Thoracic aorta (tissue), 2 donors: ENCODE measurements at places on chromosomes 7 and 10. TPM values are rescaled to one million over a fixed set of nuclear protein-coding genes. Genes with fewer than 3 reads are reported as not detected.

DNA sequence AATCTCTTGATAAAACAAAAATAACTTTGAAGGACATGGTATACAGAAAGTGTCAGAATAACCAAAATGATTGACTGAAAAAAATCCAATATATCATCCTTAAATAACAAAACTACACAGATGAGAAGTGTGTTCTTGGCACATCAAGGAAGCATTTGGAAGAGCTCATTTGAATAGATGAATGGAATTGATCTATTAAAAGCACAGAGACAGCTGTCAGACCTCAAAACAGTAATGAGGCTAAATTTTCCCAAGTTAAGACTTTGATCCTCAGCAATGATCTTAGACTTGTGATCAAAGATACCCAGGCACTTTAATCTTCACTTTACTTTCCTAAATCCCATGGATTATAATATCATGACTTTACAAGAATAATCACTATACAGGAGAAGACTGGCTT is 395.4 kb upstream of the NFE2L3 start:
- no peak for DNase-seq

GRCh38 chr10:110817614-110818013 is 54.1 kb upstream of the PDCD4 start:
- no peak for DNase-seq

- DNase-seq, result no peak
These were observed 109.9 kb downstream of the GLRX3 start for GRCh38 chr10:130246113-130246512.

DNA sequence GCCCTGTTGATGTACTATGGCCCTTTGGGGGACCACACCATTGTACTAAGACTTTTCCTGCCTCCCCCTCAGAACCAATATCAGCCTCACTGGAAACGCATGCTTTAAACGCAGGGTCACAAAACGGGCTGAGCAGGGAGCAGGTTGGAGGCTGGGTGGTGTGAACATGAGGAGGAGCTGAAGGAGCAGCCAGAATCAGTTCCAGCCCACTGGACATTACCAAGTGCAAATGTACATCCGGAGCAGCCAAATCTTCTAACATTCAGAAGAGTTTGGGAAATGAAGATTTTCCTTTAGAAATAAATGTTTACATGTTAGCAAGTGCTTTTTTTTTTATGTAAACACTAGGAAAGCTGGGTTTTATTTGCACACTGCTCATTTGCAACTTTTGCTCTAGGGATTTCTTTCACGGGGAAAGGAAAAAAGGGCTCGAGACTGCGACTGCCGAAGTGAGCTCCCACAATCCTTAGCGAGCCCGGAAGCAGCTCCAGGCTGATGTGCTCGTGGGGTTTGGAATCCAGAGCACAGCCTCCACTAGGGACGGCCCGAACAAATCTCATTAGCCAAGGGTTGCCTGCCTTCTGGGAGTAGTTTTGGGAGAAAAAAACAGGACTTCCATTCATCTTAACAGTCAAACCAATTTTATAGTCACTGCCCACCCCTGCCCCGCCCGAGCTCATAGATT is 108.0 kb upstream of the YAE1 start:
- DNase-seq, result no peak

DNA sequence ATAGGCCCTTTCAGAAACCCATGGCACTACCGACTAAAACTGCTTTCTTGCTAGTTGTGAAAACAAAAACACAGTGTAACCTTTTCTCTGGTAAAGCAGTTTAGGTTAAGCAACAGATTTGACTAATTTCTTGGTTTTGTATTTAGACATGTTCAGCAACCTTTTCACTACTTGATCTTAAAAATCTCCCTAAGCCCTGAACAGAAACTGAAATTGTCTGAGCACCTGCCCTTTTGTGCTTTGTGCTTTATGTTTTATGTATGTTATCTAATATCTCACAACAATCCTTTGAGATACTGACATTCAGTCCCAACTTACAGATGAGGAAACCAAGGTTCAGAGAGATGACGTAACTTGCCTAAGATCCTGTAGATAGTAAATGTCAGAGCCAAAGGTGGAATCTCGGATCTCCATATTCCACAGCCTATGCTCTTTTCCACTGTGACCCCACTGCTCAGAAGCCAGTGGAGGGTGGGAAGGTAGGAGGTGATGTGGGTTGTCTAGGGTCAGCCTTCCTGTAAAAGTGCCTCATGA is 146.6 kb downstream of the LCOR start:
- DNase-seq, result no peak

The TAF3 gene
- 8.2 TPM for total RNA-seq

DNA sequence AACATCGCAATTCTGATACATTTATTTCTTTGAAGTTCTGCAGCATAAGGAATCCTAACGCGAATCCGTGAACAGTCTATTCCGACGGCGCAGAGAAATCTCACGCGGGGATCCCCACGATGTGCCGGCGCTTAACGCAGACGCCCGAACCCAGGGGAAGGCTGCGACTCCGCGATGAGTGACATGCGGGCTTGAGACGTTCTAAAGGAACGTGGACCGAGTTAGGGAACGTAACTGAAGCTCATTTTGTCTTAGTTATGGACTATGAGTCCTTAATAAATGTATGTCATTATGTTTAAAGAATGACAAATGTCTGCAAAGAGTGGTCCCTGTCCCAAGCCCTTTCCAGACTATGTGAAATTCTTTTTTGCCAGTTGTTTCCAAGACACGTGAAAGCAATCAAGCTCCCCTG is 995 bp upstream of the PARD3 start:
- no peak for DNase-seq

The IQCE gene
- total RNA-seq, result 10.6 TPM

The GPR85 gene
- total RNA-seq, result 1.3 TPM

DNA sequence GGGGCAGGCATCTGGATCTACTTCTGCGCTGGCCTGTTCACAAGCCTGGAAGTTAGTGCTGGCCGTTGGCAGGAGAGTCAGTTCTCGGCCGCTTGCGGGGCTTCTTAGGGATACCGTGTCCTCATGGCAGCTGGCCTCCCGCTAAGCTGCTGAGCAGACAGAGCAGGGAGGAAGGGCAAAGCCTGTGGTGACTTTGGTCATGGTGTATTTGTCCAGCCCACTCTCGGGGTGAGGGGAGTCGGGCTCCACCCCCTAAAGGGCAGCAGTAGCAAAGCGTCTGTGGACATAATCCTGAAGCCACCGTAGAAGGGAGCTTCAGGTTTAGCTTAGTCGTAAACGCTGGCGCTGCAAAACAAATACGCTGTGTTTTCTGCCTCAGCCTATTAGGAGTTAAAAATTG is 12.2 kb downstream of the UBE3C start:
- no peak for DNase-seq

The CLCN1 gene
- not detected for total RNA-seq

The PFKFB3 gene
- 311 TPM for total RNA-seq

DNA sequence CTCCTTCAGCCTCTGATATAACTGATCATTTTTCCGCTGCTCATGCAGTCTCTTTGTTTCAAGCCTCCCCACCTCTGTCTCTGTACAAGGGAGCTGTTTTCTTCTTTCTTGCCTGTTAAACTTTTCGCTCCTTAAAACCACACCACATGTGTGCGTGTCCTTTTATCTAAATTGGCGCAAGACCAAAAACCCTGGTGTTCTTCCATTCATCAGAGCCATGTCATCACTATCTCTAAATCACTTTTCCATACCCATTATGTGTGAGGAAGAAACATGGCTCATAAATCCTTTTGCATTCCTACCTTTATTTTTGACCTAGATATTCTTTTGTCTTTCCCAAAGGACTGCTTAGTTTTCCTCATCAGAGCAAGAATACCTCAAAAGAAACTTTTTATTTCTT is 239.0 kb upstream of the IMMP2L start:
- no peak for DNase-seq

GRCh38 chr7:29328811-29329210 is 134.2 kb downstream of the CHN2 start:
- DNase-seq, result no peak

- DNase-seq, result no peak
These were observed 33.8 kb upstream of the CUX1 start for GRCh38 chr7:101783381-101784181.

DNA sequence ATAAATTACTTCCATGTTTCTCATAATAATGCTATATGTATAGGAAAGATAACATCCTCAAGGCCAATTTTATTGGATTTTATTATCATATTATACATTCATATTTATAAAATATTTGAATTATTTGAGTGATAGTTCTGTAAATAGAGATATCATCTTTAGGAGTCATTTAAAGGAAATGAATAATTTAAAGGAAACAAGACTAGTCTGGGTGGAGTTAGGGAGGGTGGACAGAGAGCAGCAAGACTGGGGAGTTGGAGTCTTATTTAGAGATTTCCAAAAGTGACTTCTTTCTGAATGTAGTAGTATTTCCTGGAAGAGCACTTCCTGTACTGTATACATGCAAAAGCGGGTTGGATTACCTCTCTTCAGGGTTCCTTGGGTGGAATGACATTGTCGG is 342.3 kb downstream of the SUGCT start:
- DNase-seq, result no peak

The IFIT2 gene
- 17.1 TPM for total RNA-seq

DNA sequence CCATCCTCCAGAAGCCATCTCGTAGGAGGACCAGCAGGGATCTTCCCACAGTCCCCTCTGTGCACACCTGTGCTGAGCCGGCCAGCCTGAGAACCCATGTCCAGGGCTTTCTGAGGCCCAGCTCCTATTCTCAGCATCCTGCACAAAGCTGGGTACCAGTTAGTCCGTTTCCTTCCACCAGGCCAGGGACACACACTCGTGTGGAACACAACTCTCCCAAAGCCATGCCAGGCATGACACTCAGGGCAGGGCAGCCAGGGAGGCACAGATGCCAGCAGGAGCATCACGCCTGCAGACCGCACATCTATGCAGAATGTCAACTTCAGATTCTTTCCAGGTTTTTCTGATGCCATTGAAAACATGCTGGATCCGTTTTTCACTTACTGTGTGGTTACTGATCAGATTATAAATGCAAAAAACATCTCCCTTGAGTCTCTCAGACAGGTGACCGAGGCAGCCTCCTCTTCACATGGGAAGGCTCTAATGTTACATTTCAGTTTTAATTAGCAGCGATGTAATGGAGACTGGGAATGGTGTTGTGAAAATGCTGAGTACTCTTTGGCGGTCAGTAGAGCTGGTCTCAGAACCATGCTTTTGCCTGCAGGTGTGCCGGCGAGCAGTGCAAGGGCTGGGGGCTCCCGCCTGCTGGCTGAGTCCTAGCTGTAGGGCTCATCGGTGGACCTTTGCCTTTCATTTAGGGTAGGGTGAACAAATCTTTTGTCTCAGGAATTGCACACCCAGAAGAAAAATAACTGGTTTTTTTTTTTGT is 3.3 kb upstream of the SUN1 start:
- DNase-seq, result no peak

The VWDE gene
- total RNA-seq, result 0.14 TPM

DNA sequence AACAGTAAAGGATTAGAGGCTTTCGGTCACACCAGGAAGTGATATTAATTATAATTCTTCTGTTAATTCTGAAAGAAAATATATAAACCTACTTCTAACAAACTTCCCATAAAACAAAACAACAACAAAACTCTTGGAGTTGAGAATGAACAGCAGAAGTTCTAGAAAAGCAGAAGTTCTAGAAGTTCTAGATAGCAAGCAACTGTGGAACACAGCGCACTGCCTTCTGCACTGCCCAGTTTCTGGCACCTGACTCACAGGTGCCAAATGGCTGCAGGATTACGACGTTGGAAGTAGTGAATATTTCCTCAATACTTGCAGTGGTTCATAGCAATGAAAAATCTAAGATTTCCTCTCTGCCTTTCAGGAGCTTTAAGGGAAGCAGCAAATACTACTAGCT is 132.2 kb downstream of the OR13A1 start:
- DNase-seq, result no peak

DNA sequence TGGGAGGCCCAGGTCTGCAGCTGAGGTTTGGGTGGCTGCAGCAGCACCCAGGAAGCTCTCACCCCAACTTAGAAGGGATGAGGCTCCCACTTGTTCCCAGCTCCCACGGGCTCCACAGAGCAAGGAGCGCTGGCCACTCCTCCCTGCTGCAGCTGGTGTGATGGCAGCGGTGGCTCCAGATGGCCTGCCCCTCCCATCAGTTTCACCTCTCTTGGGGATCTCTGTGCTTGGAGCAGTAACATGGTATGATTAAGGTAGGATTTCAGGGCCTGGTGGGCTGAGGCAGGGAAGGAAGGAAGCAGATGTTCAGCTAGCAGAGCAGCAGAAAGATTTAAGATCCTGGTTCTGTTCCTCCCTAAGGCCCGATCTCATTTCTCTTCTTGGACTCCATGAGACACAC is 66.8 kb upstream of the KIF5B start:
- no peak for DNase-seq

GRCh38 chr10:6233725-6234277 is 31.1 kb downstream of the PFKFB3 start:
- no peak for DNase-seq

GRCh38 chr7:55140221-55140940 is 121.6 kb downstream of the EGFR start:
- no peak for DNase-seq

GRCh38 chr10:84194424-84195043 is at the start of gene CDHR1:
TSS of gene CDHR1 (plus strand) at chr10:84194537. CDS start at chr10:84194761, 224 bp downstream.
- no peak for DNase-seq

- DNase-seq, result no peak
These were observed 94.3 kb downstream of the CCDC71L start for GRCh38 chr7:106566672-106567071.
